ENCODE measurements at places on chromosomes 4 and X.
A peak's percentile ranks its signal among the peaks of the same experiment; 100 is the strongest.

DNA sequence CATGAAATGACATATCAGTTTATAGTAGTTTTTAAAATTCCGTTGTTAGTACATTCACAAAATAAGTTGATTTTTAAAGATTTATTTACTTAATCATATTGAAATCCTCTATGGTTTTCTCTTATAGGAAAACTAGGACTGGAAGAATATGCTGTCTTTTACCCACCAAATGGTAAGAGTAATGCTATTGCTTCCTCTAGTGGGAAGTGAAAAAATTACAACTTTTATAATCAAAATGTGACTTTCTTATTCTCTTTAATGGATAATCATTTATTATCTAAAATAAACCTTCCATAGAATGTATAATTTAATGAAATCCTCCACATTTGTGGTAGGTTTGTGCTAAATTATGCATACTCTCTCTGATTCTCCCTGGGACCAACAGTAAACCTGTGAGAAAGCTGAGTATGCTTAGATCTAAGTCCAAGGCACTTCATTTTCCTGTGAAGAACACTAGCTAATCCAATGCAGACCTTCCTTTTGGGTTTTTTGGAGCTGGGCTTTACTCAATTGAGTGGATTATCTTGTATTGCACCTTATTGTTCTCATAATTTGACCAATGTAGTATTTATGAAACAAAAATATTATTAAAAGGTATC, 136.2 kb downstream of the TBC1D19 start:
- no peak for DNase-seq

DNA sequence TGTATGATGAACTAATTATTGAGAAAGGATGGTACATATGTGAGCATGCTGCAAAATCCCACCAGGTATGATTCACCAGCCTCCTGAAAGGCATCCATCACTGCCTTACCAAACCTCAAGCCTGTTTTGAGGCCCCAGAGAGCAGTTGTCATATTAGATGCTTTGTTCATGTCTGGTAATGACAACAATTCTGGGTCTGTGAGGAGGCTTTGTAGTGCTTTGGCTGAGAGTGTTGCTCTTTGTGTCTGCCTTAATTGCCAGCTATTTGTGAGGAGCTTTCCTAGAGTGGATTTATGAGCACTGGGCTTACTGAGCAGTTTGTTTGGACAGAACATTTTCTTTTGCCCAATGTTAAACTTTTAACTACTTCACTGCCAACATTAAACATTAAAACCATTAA, 69.2 kb downstream of the HEPH start:
- no peak for DNase-seq

GRCh38 chrX:66016905-66017658, 22.8 kb downstream of the VSIG4 start:
- DNase-seq, result no peak

DNA sequence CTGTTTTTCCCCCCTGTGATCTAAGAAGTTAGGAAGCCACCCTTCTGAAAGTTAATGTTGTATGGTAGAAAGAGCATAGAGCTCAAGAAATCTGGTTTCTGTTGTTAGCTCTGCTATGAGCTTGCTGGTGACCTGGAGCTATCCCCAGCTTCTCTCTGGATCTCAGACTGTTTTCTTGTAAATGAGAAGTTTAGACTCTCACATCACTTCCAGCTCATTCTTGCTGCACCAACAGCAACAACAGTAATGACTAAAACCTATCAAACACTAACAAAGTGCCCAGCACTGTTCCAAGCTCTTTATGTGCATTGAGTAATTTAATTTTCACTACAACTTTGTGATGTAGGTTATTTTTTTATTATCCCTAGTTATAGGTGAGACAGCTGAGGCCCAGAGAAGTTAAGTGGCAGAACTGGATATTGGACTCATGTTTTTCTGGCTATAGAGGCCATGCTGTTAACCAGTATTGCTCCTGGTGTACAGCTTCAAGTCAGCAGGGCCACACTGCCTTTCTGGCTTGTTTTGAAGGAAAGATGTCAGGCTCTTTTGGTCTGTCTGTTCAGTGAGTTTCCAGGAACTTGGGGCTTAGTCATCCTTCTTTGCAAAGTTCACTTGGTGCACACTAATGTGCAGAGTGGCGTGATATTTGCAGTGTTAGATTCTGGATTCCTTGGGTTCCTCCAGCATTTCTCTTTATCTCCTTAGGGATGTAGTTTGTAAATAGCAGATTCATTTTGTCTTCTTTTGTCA, 27.8 kb upstream of the TMEM164 start:
- no peak for DNase-seq

DNA sequence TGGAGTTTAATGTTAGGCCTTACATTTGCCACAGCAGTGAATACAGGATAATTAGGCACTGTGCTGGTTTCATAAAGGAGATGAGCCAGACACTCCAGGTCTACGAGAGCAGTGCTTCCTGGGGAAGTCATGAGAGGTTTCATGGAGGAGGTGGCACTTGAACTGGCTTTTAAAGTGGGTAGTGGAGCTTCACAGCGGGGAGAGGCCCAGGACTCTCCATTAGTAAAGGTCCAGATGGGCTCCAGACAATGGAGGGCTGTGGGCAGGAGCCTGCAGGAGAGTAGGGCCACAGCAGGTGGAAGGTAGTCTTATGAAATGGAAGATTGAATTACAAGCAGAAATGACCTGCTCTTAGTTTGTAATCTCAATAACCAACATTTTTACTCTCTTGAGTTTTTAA, 29.0 kb downstream of the CLDN22 start:
- DNase-seq, result no peak

- DNase-seq, result peak; percentile 90
These were observed 9.8 kb downstream of the ATP2B3 start for GRCh38 chrX:153527208-153527607.

- DNase-seq, result no peak
These were observed 43.7 kb downstream of the NLGN4X start for GRCh38 chrX:6184900-6185515.
